Epithelial cell of prostate (primary cell): ENCODE measurements at places on chromosomes 12 and 14.

- no peak for DNase-seq
Observed at GRCh38 chr12:20547816-20548575, 147.1 kb upstream of the SLCO1C1 start.

DNA sequence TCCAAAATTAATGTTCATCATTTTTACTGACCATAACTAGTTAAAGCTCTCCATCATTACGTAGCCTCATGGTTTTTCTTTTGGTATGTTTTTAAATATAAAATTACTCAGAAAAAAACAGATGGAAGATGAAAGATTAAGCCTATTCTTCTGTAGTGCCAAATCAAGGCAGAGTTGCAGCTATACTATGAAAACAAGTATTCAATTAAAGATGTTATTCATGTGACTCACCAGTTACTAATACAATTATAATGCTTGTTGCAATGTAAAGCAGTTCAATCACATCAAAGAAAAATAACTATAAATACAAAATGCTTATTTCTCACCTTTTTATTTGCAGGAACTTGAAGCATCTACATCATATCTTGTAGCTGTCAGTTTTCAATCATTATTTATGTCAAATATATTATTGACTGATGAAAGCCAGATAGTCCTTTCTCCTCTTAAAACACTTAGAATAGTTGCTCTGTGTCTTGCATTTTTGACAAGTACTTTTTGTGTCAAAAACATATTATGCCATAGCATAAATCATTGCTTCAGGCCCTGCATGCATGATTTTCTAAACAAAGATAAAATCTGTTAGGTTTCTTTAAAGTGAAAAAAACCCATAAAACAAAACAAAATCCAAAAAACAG, 36.0 kb upstream of the TRHDE start:
- no peak for DNase-seq

DNA sequence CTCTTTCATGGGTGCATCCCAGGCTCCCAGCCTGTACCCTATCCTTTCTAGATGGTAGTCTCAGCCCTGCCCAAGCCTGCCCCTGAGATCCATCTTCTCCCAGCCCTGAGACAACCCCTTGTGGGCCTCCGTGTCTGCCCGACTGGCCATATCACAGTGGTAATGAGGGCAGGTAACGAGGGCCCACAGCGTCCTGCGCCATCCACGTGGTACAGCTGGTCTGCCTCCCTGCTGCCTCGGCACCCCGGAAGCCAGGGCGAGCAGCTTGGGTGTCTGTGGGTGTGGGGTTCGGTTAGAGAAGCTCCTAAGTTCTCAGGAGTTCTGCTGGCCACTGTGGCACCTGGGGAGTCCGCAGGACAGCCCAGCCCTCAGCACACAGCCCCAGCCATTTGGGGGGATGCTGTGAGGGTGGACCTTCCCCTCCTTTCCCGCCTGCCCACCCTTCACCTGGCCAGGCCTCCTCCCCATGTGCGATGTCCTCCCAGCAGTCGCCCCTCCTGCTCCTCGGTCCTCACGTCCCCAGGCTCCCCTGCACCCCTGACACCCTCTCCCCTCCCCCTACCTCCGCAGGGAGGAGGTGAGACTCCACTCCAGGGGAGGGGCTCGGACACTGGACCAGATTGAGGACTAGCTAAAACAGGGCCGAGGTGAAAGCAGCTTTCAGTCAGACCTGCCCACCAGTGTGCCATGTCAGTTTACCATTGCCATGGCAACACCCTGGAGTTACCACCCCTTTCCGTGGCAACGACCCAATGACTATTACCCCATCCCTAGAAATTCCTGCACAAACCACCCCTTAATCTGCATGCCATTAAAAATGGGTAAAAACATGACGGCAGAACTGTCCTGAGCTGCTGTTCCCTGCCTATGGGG, 69.0 kb downstream of the KIF26A start:
- DNase-seq = no peak

DNA sequence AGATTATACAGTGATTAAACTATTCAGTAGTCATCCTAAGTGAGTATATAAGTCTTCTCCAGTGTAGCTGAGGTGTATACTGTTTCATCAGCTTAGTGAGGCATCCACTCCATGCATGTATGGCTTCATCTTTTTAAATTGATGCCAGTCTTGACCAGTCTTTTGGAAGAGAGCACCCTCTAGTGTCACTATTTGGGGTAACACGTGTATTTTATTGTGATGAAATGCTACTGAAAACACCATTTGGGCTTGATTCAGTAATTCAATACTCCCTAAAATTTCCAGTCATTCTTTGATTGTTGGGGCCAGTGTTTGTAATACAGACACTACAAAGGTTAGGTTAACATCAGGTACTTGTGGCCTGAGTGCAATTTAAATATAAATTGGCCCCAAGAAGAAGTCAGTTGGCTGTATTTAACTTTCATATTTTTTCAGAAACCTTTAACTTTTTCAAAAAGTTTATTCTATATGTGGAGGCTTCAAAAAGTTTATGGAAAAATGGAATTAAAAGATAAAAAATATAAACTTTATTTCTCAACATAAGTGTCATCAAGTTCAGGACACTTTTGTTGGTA, 35.3 kb downstream of the MIPOL1 start:
- peak; percentile 44 for DNase-seq

GRCh38 chr12:65450625-65451024, 172.1 kb downstream of the MSRB3 start:
- no peak for DNase-seq

GRCh38 chr14:62077676-62078261, 315.5 kb downstream of the SNAPC1 start:
- no peak for DNase-seq

GRCh38 chr12:68349220-68349621, 17.1 kb upstream of the MDM1 start:
- no peak for DNase-seq

DNA sequence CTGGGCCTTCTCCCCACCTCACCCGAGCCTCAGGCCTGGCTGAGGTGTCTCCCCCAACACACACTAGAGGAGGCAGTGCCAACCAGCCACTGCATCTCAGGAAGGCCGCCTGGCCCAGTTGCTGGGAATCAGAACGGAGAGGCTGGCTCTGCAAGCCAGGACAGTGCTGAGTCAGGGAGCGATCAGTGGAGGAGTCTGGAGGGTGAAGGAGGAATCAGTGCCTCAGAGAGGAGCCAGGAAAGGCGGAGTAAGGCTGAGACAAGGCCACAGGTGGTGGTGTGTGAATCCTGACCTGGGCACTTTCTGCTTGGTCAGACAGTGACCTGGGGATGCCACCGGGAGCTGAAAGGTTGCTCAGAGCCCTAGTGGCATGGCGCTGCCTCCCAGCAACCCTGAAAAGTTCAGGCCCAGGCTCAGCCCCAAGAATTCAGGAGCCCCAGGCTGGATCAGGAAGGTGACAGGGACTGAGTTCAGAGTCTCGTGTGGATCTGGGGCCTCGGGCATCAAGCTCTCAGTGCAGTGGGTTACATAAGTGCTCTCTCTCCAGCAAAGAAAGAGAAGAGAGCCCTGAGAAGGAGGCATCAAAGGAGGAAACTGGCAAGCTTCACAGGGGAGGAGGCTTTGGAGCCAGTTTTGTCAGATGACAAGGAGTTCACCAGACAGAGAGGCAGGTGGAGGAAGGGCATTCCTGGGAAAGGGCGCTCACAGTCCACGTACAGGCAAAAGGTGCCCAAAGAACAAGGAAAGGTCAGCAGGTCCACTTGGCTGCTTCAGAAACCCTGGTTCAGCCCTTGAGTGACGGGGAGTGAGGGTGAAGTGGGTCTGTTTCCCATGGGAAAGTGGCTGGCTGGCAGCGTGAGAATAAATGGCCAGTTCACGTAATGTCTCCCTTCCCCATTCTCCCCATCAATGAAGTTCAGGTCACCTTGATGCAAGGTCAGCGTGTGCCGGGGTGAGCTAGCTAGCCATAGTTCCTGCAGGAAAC, 87.8 kb downstream of the ZFP36L1 start:
- DNase-seq = no peak

DNA sequence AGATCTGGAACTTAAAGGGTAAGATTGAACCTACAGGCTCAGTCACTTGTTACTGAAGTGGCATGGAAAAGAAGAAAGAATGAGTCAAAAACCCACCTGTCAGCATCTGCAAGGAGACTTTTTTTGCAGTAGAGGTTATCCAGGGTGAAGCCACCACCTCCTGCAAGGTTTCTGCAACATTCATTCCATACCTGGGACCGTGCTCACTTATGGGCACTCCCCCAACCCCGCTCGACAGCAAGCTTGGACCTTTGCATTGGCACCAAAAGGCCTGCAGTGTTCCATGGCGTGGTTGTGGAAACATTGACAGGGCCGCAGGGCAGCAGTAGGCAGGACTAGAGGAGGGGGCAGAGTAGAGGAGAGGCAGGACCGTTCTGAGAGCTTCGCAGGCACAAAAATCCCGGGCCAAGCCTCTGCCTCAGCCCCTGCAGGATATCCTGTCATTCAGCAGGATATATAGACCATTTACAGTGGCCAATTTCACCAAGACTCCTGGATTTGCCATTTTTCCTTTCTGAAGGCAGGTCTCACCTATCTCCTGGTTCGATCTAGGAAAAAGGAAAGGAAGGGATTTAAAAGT, at the start of gene STAB2:
TSS of gene STAB2 (plus strand) at position 483 of the 580 bp plus-strand sequence. CDS start 204 bp downstream, outside the sequence.
- DNase-seq = no peak

DNA sequence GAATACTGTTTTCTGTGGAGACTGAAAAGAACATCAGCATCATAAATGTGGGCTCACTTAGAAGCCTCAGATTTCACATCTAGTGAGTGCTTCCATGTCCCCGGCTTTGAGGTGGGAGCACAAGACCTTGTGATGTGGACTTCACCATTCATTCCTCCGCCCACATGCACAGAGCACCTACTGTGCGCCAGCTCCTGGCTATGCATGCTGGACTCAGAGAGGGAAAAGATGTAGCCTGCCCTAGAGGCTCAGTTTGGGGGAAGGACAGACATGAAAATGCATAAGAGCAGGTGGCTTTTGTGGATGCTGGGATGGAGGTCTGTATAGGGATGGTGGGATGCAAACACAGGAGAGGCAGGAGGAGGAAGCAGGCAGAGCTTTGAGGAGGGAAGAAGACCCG, 65.0 kb downstream of the SERPINA3 start:
- DNase-seq = no peak

GRCh38 chr14:99716091-99716849, 32.2 kb downstream of the CYP46A1 start:
- no peak for DNase-seq

DNA sequence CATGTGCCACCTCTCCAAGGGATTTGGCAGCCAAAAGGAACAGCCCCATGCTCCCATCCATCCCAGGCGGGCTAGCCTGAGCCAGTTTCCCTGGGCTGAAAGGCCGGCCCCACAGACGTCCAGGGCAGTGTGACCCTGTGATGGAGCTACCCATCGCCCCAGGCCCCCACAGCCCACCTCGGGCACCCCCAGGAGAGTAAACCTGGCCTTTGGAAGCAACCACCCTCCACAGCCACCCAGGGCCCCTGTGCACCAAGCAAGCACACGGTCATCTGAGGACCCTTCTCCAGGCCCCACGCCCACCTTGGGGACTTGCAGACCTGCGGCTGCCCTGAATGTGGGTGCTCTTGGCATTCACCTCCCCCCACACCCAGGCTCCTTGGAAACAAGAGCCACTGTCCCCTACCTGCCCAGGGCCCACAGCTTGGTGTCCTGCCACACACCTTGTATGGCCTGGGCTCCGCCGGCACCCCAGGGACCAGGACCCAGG, 8.4 kb downstream of the AHNAK2 start:
- no peak for DNase-seq

GRCh38 chr14:71698027-71698426, 234.2 kb upstream of the RGS6 start:
- no peak for DNase-seq

DNA sequence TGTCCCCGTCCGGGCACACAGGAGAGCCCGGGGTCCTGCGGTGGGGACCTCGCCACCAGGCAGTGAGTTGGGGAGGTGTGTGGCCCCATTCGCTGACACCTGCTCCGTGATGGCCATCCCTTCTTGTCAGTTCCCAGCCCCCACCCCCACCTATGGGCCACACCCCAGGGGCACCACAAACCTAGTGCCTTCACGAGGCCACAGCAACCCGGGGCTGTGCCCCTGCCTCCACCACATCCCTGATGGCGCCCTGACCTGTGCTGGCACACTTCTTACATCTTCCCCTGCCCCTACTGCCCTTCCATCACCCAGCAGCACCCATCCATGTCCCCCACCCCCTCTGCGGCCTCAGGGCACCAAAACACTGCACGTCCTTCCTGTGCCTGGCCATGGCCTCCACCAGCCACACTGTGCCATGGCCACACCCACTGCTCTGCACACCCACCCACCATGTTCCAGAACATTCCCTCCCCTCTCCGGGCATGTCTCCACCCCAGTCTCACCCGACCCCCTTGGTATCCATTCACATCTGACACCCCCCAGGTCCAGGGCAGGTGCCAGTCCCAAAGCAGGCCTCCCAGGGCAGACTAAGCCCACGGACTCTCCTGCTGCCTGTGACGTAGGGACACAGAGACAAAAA, 24.4 kb downstream of the JAG2 start:
- no peak for DNase-seq

GRCh38 chr14:99887407-99887806, 94.2 kb downstream of the EML1 start:
- no peak for DNase-seq

GRCh38 chr14:59358102-59358501, 107.1 kb downstream of the GPR135 start:
- DNase-seq = peak; percentile 73

DNA sequence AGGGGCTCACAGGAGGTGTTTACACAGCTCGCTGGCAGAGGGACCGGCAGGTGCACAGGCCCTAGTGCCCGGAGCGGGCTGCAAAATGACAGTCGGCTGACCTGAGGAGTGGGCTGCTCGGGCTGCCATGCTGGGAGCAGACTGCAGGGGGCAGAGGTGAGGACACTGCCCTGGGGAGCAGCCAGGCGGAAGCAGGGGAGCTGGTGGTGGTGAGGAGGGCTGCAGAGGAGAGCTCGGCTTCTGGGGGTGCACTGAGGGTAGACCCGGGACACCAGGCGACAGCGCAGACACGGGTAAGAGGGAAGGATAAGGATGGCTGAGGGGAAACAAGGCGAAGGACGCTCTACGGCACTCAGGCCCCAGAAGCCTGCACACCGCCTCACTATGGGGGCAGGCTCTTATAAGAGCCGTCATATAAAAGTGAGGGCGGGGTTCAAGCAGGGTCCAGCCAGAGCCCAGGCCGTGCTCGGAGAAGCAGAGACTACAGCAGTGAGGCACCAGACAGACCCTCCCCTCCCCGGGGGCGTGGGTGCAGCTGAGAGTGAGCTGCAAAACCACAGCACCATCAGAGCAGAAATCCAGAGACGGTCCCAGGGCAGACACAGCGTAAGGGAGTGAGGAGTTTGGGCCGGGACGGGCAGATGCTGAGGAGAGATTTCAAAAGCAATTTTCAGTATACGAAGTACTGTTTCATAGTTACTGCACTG, 62.5 kb downstream of the CCDC88C start:
- no peak for DNase-seq

- no peak for DNase-seq
Observed at GRCh38 chr12:2341871-2342270, 289.1 kb downstream of the CACNA1C start.

GRCh38 chr14:104266631-104267575, 128.5 kb downstream of the KIF26A start:
- no peak for DNase-seq

GRCh38 chr12:81888106-81888740, 129.1 kb upstream of the PPFIA2 start:
- DNase-seq = no peak
